ENCODE measurements at places on chromosomes 2 and 18. TPM values are rescaled to one million over a fixed set of nuclear protein-coding genes. Genes with fewer than 3 reads are reported as not detected.
A peak's percentile ranks its signal among the peaks of the same experiment; 100 is the strongest.

DNA sequence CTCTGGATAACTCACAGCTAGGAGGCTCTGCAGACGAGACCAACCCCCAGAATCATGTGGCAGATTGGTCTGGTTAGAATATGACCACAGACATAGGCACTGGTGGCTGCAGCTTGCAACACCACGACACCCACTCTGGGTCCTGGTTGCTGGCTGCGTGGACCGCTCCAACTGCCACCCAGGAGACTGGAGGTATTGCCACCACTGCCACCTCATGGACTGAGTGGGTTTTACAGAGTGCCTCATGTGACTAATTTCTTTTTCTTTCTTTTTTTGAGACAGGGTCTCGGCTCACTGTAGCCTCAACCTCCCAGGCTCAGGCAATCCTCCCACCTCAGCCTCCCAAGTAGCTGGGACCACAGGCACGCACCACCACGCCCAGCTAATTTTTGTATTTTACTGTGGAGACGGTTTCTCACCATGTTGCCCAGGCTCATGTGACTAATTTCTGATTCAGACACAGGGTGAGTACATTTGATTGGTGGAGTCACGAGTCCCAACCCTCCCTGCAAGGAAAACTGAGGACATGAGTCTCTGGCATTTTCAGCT, 29.9 kb upstream of the NT5DC4 start:
- DNase-seq, result peak; percentile 80

- no peak for DNase-seq
Observed at GRCh38 chr2:218975060-218975777, 9.8 kb downstream of the FEV start.

- no peak for DNase-seq
Observed at GRCh38 chr2:48219555-48220436, 310.2 kb upstream of the STON1 start.

GRCh38 chr2:240796543-240797499, 23.2 kb downstream of the KIF1A start:
- DNase-seq, result peak; percentile 17

GRCh38 chr2:217940261-217941220, 62.3 kb downstream of the TNS1 start:
- no peak for DNase-seq

DNA sequence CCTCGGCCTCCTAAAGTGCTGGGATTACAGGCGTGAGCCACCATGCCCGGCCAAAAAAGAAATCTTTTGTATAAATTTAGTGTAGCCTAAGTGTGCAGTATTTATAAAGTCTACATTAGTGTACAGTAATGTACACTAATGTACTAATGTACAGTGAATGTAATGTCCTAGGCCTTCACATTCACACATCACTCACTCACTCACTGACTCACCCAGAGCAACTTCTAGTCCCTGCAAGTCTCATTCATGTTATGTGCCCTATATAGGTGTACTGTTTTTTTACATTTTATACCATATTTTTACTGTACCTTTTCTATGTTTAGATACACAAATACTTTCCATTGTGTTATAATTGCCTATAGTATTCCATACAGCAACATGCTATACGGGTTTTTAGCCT, 254.9 kb downstream of the MYO3B start:
- no peak for DNase-seq

DNA sequence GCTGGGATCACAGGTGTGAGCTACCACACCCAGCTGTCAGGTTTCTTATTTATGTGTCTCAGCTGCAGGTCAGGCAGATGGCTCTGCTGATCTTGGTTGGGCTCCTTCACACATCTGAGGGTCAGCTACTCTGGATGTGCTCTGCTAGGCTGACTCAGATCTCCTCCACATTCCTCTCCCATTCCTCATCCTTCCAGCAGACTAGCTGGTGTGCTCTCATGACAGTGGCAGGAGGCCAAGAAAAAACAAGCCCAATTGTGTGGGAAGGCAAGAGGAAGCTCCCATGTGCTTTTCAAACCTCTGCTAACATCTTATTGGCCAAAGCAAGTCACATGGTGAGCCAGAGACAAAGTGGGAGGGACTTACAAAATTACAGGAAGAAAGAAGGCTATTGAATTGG, 11.7 kb upstream of the MSH6 start:
- no peak for DNase-seq

DNA sequence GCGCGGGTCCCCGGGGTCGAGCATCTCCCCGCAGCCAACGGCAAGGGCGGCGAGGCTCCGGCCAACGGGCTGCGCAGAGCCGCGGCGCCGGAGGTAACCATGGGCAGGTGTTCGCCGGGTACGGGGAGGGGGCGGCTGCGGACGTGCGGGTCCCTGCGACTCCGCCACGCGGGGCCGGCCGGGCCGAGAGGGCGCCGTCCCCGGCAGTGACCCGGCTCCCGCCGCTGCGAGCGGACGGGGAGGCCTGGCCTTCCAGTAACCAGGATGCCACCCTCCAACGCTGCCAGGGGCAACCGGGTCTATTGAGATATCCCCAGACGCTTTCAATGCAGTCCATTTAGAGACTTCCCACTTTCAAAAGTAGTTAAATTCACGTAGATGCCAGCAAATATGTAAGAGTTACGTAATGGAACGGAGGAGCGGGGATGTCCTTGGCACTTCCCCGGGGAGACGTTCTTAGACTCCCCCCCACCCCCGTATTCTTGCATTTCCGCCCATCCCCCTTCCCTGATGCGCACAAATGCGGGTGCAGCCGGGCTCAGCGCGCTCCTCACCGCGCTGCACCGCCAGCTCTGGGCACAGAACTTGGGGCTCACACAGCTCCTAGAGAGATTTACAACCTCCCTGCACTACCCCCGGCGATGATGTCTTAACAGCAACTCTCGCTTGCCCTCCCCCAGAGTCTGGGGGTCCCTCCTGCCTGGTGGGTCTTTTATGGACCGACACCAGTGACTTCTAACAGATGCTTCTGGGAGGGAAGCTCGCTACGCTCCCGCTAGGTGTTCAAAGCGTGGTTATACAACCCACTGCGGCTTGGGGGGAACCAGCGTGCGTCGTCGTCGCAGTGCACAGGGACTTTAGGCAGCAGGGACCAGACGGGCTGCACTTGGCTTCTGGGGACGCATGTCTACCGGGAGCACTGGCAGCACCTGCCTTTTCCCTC, 657 bp downstream of the SGPP2 start:
- DNase-seq, result peak; percentile 60

DNA sequence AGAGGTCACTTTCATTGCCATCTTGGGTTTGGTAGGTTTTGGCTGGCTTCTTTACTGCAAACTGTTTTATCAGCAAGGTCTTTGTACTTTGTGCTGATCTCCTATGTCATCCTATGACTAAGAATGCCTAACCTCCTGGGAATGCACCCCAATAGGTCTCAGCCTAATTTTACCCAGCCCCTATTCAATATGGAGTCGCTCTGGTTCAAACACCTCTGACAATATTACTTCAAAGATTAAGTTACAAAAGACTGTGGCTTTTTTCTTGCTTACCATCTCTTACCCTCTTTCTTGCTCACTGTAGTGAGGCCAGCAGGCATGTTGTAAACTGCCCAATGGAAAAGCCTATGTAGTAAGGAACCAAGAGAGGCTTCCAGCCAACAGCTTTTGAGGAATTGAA, 17.9 kb upstream of the RGPD8 start:
- no peak for DNase-seq

- no peak for DNase-seq
Observed at GRCh38 chr2:182952741-182953450, 85.4 kb downstream of the NCKAP1 start.

DNA sequence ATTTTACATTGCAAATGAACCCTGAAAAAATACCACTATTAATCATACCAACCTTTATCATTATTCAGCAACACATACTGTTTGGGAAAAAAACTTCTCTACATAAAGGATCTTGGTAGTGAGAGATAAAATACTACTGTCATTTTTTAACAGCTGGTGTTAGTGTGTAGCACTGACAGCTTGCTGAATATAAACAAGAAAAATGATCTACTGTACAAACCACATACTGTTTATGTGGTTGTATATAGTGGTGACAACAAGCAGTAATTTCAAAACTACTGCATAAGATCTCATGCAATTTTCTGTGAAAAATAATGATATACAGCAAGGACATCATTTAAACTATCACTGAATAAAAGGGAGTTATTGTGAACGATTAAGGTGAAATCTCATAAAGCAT, 601.2 kb downstream of the LRP1B start:
- DNase-seq, result no peak

DNA sequence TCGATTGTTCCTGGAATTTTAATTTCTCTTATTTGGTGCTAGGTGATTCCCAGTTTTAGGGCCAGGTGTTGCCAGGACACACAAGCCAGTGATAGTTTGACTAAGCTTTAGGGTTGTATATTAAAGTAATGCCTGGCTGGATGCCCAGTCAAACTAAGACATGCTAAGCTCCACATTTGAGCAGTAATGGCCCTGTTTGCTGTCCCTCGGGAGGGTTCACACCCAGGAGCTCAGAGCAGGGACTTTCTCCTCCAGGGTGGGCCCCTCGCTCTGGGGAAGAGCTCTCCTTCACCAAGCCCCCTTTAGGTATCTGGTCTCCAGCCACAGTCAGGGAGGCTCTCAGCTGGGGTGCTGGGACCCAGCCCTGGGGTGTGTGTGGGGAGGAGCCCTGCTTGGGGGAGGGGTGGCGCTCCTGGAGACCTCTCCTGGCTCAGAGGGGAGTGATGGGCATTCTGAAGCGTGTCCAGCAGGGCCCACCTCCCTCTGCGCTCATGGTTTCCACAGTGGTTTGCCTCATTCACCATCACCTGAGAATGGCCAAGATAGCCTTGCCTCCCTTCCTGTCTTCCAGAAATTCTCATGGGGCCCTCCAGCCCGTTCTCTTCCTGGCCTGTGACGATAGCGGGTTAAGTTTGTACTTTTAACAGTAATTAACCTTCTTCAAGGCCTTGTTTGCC, 31.7 kb downstream of the INPP4A start:
- no peak for DNase-seq

DNA sequence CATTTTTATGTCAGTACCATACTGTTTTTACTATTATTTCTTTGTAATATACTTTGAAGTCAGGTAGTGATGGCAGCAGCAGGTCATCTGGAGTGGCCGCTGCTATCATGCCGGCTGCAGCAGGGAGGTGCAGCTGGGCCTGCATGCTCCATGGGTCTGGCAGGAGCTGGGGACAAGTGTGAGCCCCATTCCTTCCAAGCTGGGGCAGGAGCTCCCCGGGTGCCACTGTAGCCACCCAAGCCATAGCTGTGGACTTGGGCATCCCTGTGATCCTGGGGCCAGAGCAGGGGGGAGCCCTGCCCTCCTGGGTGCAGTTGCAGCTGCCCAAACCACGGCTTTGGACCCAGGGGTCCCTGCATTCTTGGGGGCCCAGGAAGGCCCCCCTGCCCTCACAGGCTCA, 59.2 kb downstream of the CSRNP3 start:
- DNase-seq, result no peak

DNA sequence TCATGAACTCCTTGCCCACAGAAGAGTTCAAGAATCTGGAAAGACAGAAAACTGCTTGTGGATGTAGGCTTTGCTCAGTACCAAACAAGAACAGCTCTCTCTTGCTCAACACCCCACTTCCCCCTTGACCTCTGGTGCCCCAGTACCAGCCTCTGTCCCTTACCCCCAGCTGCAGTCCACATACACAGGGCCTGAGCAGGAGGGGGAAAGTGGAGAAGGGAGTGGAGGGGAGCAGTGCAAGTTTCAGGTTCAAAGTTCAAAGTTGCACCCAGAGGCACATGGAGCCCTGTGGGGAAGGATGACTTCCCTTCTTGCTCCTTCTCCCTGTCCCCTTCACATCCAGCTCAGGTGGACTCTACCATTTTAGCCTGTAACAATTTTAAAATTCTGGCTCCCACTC, 61.1 kb upstream of the LPIN2 start:
- no peak for DNase-seq

- DNase-seq, result no peak
Observed at GRCh38 chr2:205177546-205177945, 504.8 kb upstream of the NRP2 start.

DNA sequence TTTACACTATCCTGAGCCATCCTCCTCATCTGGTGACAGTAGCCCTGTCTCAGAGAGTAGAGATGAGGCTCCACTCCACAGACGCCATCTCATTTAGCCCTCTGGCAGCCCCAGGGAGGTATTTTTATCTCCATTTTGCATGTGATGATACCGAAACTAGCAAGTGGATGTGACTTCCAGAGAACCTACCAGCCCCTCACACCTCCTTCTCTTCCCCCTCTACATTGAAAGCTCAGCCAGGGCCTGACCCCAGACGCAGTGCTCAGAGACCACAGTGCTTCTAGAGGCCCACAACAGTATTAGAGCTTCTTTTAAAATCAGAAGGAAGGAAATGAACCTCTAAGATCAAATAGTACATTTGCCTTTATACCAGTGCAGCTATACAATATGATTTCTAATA, 8.3 kb downstream of the GYPC start:
- DNase-seq, result no peak

DNA sequence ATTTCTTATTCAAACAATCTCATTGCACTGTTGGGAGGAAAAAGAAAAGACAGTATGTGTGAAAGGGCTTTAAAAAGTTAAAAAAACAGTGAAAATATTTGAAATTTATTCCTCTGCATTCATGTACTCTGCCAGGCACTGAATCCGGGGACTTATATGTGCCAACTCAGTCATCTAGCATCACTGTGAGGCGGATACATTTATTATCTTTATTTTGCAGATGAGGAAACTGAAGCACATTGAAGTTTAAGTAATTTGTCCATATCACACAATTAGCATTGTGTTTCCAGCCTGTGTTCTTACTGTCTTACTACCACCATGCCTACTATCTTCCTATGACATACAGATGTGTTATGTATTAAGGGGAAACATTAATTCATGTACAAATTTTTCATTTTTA, 1.8 kb downstream of the LCLAT1 start:
- no peak for DNase-seq

GRCh38 chr2:151840216-151841046, 12.2 kb upstream of the ARL5A start:
- no peak for DNase-seq

- DNase-seq, result peak; percentile 89
Observed at GRCh38 chr2:162318328-162319180, at the start of gene IFIH1. Gene IFIH1, minus strand, starts transcription at chr2:162318684. Its CDS starts 377 bp downstream, at chr2:162318307.

DNA sequence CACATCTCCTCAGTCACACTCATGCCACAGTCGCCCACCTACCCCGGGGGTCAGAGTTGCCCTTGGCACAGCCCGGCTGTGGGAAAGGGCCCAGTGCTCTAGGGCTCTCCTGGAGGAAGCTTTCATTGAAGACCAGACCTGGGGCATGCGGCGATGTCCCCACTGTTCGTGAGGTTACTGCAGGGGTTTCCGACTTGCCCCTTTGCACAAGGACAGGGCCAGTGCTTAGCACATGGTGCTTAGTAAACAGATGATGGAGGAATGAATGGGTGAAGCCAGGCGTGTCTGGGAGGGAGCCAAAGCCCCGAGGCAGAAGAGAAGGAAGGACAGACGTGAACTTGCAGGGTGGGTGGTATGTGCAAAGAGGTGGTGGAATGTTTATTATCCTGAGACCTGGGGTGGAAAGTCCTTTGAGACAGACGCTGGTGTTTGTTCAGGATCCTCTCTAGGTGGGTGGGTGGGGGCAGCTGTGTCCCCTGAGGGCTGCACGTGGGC, 205.9 kb upstream of the ARL4C start:
- DNase-seq, result no peak

- no peak for DNase-seq
Observed at GRCh38 chr2:128792476-128793054, 473.9 kb upstream of the HS6ST1 start.

Gene PSMA8
- 0.14 TPM for total RNA-seq

Gene UGT1A4
- not detected for total RNA-seq

Gene HOXD11
- total RNA-seq, result not detected

Gene COL3A1
- total RNA-seq, result 72.7 TPM

Gene CIB4
- total RNA-seq, result not detected

Gene VSNL1
- 10.4 TPM for total RNA-seq

Gene SCRN3
- total RNA-seq, result 42.6 TPM

Gene ZNF396
- 0.70 TPM for total RNA-seq

Gene LYG2
- total RNA-seq, result not detected

Gene MARCHF4
- total RNA-seq, result 0.08 TPM

Gene CDH2
- total RNA-seq, result 293 TPM

Gene CRYGC
- total RNA-seq, result not detected

Gene KYNU
- 1.1 TPM for total RNA-seq
